NCI-H1436 (cell line): ENCODE measurements at places on chromosomes 11 and 22.

DNA sequence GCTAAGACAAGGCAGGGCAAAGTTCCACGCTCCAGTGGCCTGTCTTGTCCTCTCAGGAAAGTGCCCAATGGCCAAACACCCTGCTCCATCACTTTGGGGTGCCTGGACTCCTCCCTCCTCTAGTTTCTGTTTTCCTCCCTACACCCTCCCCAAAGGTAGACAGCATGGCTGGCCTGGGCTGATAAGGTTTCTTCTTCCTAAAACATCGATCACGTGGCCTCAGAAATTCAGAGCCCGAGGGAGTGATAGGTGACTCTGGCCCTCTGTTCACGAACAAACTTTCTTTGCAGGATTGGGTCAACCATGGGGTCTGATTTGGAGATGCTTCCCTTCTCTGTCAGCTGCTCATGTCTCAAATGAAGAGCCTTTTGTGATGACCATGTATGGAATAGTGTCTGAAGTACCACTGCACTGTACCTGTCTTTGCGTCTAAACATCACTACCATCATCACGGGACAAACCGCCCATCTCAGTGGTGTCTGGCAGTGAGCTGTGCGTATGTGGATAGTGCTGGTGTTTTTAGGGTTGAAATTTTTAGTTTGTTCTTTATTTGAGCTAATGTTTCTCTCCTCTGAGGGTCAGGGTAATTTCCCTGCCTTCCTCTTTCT, 6.1 kb downstream of the MICAL2 start:
- DNase-seq: no peak

DNA sequence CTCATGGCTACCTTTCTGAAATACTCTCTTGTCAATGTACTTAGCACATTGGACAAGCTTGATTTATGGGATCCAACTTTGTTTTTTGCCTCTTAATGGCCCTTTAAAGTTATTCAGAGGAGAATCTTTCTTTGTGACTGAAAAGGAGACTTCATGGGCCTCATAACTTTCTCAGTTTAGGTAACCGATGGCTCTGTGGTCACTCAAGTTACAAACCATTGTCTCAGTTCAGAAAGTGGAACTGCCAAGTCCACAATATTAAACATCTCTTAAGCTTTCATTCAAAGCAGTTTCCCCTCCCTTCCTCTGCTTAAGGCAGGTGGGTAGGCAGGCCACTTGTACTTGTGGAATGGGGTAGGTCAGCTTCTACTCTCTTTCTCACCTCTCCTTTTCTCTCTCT, 12.3 kb upstream of the ARL14EP start:
- DNase-seq: no peak

- no peak for DNase-seq
Observed at GRCh38 chr11:47466701-47467250, 17.8 kb upstream of the RAPSN start.

GRCh38 chr11:112884012-112884767, 77.0 kb upstream of the NCAM1 start:
- DNase-seq: no peak

- no peak for DNase-seq
Observed at GRCh38 chr22:46029574-46030200, 52.7 kb upstream of the WNT7B start.

- DNase-seq: no peak
Observed at GRCh38 chr22:29503811-29504372, 23.9 kb downstream of the NEFH start.

DNA sequence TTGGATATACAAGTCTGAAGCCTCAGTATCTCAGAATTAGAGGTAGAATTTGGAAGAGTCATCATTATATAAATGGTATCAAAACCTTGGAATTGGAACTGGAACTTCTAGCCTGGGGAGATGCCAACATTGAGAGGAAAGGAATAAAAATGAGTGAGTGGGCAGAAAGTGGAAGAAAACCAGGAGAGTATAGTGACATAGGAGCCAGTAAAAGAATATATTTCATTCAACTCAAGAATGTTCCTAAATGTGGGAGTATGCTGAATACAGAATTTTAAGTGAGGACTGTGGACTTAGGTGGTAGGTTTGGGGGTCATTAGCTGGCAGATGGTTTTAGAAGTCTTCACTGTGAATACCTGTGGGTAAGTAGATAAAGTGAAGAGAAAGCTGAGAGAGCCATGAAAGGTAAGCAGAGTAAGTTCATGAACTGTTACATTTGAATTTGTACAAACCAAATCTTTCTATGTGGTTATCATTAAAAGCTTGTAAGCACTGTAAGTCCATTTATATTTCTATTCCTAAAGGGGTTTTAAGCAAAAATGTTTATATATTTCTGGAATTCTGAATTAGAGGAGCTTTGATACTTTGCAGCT, 60.2 kb downstream of the PDHX start:
- DNase-seq: no peak

GRCh38 chr11:1219834-1220815, 2.7 kb upstream of the MUC5B start:
- DNase-seq: no peak

GRCh38 chr11:69878927-69879728, 59.9 kb upstream of the FGF3 start:
- DNase-seq: no peak

DNA sequence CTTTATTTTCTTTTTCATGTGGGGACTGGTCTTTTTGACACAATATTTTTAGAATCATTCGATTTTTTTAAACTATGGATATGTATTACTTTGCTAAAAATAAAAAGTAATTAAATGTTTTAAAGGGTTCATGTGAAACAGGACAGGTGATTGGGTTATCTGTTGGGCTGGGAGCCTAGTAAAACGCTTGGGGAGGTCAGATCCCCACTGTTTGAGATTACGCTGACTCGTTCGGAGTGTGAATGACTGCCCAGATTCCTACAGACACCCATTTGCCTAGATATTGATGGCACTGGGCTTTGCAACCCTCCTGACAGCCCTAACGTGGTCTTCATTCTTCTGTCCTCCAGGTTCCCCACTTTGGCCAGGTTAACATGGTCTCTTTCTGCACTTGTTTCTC, 62.9 kb upstream of the UBASH3B start:
- no peak for DNase-seq

DNA sequence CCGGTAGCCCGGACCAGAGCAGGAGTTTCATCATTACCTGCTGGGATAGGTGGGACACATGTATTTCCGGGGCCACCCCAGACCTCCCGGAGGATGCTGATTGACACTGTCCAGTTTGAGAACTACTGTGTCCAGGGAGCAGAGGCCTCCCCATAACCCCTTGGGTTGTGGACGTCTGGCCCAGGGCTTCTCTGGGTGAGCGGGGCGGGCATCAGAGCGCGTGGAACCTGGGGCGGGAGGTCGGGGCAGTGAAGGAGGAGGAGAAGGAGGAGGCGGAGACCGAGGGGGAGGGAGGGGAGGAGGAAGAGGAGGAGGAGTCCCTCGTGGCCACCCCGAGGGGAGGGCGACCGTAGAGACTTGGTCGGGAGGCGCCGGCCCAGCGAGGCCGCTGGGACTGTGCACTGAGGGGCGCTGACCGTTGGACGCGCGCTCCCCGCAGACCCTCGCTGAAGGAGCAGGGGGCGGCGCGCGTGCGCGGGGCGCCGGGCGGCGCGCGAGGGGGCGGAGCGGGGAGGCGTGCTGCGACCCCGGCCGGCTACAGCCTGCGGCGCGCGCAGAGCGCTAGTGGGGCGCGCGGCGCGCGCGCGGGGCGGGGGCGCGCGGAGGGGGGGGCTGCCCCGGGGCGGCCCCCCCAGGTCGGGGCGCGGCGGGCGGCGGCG, at the start of gene GRK3:
Gene GRK3, plus strand, starts transcription at position 356 of the 659 bp plus-strand sequence. CDS start 366 bp downstream, outside the sequence.
- peak; percentile 49 for DNase-seq

- no peak for DNase-seq
Observed at GRCh38 chr11:122509091-122509490, 146.4 kb upstream of the UBASH3B start.

DNA sequence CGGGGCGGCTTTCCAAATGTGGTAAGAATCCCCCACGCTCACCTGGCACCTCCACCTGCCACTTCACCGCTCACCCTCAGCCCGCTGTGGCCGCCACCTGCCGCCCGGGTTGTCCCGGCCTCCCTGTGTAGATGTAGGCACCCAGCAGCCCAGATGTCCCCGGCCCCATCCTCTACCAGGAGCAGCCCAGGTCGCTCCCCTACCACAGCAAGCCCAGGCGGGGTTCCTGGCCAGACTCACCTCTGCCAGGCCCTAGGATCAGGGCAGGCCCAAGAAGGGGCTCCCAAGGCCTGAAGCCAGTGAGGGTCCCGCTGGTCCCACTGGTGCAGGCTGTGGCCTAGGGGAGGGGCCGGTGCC, 27.4 kb downstream of the MOB2 start:
- DNase-seq: no peak

GRCh38 chr11:38416141-38416540, 1818.1 kb upstream of the RAG2 start:
- no peak for DNase-seq

DNA sequence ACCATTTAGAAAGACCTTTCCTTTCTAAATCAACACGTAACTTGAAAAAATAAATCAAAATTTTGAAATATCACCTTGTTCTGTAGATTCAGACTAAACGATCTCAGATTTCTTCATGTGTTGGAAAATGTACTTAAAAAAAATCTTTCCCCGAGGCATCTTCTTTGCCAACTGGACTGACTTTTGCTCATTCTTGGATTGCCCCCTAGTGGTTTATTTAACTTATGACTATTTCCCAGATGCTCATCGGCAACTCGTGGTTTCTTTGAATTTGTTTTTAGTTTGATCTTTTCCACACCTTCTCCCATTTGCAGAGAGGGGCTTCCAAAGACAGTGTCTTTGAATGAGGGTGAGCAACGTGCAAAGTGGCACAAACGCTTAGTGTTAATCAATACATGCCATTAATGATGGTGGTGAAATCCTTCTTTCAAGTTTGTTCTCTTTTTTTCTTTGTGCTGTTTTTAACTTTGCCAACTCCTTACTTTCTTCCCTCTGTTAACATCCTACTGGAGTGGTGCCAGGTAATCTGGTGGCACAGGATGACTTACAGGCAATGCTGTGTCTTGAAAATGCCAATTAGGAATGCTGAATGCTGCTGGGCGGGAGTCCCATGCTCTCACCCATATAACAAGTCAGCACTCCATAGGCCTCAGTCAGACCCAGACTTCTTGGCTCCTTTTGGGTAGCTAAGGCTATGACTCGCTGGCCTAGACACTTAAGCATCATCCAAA, 18.3 kb downstream of the PRSS23 start:
- peak; percentile 66 for DNase-seq

- DNase-seq: peak; percentile 79
Observed at GRCh38 chr22:23281406-23282088, 101.2 kb downstream of the BCR start.

GRCh38 chr11:92528001-92528400, 303.4 kb downstream of the FAT3 start:
- DNase-seq: no peak

DNA sequence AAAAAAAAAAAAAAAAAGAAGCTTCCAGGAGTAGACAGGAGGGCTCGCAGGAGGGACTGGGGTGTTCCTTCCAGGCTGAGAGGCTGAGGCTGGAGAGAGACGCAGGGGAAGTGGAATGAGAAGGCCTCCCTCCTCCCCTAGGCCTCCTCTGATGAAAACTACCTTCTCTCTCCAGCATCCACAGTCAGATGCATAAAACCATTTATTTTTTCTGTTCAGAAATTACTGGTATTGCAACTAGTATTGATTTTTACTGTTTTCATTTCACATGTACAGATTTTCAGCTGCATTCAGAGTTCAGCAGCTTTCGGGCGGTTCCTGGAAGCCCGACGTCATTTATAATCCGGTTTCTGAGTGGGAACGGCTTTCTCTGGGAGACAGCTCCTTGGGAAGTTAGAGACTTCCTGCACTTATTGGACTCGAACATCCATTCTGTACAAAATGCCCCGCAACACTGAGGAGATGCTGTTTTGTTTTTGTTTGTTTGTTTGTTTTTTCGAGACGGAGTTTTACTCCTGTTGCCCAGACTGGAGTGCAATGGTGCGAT, 6.9 kb upstream of the NFAM1 start:
- no peak for DNase-seq

- no peak for DNase-seq
Observed at GRCh38 chr11:59208956-59209355, 3.8 kb downstream of the MPEG1 start.

GRCh38 chr11:134543645-134544044, 131.6 kb upstream of the B3GAT1 start:
- no peak for DNase-seq

GRCh38 chr11:3732671-3733436, 61.7 kb upstream of the CHRNA10 start:
- no peak for DNase-seq
